ENCODE measurements at places on chromosomes 12 and 14. TPM values are rescaled to one million over a fixed set of nuclear protein-coding genes. Genes with fewer than 3 reads are reported as not detected.

FGF23 gene
- not detected for total RNA-seq

SLC10A1 gene
- total RNA-seq = not detected

ZNF664 gene
- total RNA-seq = 62.1 TPM

C14orf180 gene
- not detected for total RNA-seq

SIX6 gene
- not detected for total RNA-seq

CLEC4C gene
- not detected for total RNA-seq

GLIPR1 gene
- 29.9 TPM for total RNA-seq

BRMS1L gene
- total RNA-seq = 11.3 TPM

KLHDC1 gene
- total RNA-seq = 0.76 TPM

MYF6 gene
- total RNA-seq = not detected

ITGA7 gene
- 1.6 TPM for total RNA-seq

HCAR2 gene
- 0.11 TPM for total RNA-seq

C12orf54 gene
- not detected for total RNA-seq

ADAM21 gene
- 0.07 TPM for total RNA-seq

TMPO gene
- total RNA-seq = 63.2 TPM

CLEC14A gene
- not detected for total RNA-seq

KRT83 gene
- 2.5 TPM for total RNA-seq

ANO2 gene
- not detected for total RNA-seq

COCH gene
- total RNA-seq = 24.8 TPM

All from A549 treated with RU486 at 1 μM for 4 hours (cell line).